Left renal cortex interstitium (tissue), 4 donors: ENCODE measurements at places on chromosomes 12 and 14. TPM values are rescaled to one million over a fixed set of nuclear protein-coding genes. Genes with fewer than 3 reads are reported as not detected.
A peak's percentile ranks its signal among the peaks of the same experiment; 100 is the strongest.

- DNase-seq: no peak
Measured at GRCh38 chr14:105388110-105388951, 10.0 kb upstream of the TEX22 start.

CCDC177 gene
- polyA plus RNA-seq: 0.10 TPM

GRCh38 chr14:22650046-22650739 is 6.0 kb upstream of the OR6J1 start:
- no peak for DNase-seq

- DNase-seq: no peak
Measured at GRCh38 chr14:65062096-65063075, 39.9 kb downstream of the MAX start.

DNA sequence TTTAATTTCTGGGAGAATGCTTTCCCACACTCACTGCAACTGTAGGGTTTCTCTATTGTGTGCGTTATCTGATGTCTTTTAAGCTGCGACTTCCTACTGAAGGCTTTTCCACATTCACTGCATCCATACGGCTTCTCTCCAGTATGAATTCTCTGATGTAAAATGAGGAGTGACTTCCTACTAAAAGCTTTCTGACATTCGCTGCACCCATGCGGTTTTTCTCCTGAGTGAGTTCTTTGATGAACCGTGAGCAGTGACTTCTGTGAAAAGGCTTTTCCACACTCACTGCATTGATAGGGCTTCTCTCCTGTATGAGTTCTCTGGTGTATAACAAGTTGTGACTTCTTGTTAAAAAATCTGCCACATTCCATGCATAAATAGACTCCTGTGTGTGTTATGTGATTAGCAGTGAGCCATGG is 29.7 kb downstream of the ZNF605 start:
- DNase-seq: no peak

TAS2R14 gene
- polyA plus RNA-seq: 2.1 TPM

GRCh38 chr12:48952691-48953090 is 4.6 kb downstream of the ARF3 start:
- DNase-seq: no peak

DNA sequence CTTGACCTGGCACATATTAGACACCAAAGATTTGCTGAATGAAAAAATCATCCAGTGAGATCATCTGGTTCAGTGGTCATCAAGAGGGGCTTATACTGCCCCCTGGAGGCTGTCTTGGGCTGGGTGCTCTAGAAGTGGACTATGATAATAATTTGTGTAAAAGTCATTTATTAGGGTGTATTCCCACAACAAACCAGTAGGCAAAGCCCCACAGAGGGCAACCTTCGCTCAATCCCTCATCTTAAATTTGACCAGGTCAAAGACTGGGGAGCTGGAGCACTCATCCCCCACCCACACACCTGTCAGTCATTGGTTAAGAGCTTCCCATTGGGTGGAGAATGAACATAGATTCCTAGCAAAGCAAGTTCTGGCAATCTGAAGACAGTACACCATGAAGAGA is 20.0 kb upstream of the FICD start:
- no peak for DNase-seq

DNA sequence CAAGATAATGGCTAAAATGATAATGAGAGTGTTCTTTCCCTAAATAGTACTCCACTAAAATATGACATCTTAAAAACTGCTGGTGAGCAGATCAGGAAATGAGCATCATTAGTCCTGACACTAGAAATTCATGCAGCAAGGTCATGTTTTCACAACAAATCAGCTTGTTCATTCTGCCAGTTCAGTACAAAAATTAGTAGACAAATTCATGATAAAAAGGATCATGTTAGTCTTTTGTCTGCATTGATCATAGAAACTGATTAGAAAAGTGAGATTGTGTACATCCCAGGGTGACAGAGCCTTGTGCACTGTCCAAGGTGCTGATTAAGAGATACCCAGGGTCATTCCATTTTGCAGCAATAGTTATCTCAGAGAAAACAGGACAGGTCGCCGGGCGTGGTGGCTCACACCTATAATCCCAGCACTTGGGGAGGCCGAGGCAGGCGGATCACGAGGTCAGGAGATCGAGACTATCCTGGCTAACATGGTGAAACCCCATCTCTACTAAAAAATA is 163.6 kb downstream of the RIMBP2 start:
- peak; percentile 3 for DNase-seq

DNA sequence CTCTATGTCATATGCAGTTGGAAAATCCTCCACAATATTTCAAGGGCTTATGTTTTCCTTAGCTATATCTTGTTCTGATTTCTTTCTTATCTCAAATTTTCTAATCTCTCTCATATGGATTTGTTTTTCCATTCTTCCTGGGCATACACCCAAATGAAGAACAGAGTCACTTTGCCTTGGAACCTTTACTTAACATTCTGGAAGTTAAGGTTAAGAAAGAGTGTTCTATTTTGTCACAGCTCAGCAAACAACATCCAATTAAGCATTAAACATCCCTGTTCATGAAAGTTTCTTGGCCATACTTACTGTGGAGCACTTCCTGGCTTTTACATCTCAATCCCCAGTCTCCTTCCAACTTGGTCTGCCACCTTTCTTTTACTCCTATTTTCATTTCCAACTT is 5.3 kb downstream of the NAV3 start:
- no peak for DNase-seq

POLE2 gene
- polyA plus RNA-seq: 31.9 TPM

GLT8D2 gene
- 15.0 TPM for polyA plus RNA-seq

DNA sequence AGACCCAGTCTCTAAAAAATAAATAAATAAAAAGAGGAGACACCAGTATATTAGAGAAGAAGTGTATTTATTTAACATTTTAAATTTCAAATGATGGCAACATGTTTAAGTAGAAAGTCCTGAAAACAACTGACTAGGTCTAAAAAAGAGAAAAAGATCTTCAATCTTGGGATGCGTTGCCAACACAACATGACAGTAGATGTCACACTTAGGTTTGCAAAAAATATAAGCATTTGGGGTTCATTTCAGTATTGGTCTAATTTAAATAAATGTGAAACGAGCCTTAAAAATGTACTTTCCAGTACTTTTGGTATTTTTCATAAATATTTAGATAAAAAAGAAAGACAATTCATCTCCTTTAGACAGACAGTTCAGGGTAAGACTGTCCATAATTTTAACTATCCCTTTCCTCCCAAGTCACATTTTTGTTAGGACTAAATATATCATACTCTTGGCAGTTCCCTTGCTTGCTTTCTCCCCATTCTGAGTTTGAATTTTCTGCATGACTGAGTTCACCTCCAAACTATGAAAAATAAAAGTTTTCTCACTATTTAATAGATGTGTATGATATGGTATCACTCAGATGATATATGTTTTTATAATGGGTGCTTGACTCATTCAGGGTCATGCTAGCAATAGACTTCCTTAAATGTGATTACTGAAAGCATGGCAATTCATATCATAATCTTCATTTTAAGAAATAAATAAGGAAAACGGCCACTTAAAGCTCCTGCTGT is 4.3 kb downstream of the C14orf93 start:
- DNase-seq: no peak

RAB35 gene
- 42.1 TPM for polyA plus RNA-seq

INHBE gene
- 0.68 TPM for polyA plus RNA-seq

DNA sequence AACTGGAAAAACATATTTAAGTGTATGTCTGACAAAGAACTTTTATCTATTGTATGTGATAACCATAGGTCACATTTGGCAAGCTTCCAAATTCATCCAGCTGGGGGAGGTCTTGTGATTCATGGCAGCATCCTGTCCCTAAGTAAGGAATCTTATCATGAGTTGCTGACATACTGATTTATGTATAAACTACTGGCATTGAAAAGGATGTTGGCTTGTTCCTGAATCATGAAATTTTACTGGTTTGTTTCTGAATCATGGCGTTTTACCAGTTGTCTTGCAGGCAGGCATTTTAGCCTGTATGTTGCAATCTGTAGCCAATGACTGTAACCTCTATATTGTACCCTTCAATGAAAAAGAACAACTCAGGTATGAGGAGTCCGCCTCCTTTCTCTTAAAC is 244.8 kb downstream of the IPO8 start:
- no peak for DNase-seq

DNA sequence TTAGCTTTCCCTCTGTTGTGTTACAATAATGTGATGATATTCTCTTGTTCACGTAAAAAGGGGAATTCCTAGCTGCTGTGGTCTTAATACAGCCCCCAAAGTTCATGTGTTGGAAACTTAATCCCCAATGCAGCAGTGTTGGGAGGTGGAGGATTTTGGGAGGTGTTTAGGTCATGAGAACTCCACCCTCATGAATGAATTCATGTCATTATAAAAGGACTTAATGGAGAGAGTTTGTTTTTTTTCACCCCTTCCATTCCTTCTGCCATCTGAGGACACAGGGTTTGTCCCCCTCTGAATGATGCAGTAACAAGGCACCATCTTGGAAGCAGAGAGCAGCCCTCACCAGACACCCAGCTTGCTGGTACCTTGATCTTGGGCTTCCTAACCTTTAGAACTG is 253.4 kb upstream of the DDHD1 start:
- no peak for DNase-seq

DNA sequence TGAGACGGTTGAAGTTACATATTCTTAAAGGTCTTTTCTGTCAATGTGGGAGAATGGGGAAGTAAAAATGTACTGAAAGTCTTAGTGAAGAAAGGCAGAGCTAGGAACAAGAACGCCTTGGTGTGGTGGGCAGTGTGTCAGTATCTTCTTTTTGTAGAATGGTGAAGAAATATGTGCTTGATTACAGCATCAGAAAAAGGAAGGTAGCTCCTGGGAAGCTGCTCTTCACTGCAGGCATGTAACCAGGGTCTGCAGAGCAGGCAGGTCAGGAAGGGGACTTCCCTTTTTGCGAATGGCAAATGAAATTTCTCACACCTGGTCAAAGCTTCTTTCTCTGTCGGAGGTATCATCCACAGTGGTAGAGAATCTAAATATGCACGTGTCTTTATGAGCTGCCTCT is 226.2 kb downstream of the ADAMTS20 start:
- DNase-seq: no peak
